ENCODE measurements at places on chromosomes 7 and 10. TPM values are rescaled to one million over a fixed set of nuclear protein-coding genes. Genes with fewer than 3 reads are reported as not detected.

GRCh38 chr7:44808914-44809393 is 12.5 kb downstream of the PPIA start:
- H3K4me3 ChIP-seq: no peak overlapping the region
- H3K27me3 ChIP-seq: no peaks in the 10 kb centered on the region
- H3K27ac ChIP-seq: no peak overlapping the region
- H3K36me3 ChIP-seq: peaks cover 7% of the 10 kb centered on the region
- DNase-seq: no peak

DNA sequence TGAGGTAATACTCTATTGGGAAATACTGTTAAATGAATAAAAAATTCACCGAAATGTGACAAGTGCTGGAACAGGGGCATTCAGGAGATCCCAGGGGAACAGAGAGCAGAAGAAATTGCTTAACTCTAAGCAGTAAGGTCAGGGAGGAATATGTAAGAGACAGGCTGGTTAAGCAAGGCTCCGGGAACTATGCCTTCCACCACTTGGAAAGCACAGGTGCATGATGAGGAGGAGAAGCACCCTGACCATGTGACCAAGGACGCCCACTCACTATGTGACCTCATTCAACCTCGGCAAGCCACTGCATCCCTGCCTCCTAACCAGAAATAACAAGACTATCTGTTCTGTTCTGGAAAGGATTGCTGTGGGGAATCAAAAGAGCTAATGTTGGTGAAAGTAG is 218.4 kb downstream of the ELMO1 start:
- peaks cover 2% of the 10 kb centered on the region for H3K4me1 ChIP-seq
- H3K27me3 ChIP-seq: no peaks in the 10 kb centered on the region
- no peak for DNase-seq
- no peaks in the 10 kb centered on the region for H3K36me3 ChIP-seq
- H3K27ac ChIP-seq: no peak overlapping the region

DNA sequence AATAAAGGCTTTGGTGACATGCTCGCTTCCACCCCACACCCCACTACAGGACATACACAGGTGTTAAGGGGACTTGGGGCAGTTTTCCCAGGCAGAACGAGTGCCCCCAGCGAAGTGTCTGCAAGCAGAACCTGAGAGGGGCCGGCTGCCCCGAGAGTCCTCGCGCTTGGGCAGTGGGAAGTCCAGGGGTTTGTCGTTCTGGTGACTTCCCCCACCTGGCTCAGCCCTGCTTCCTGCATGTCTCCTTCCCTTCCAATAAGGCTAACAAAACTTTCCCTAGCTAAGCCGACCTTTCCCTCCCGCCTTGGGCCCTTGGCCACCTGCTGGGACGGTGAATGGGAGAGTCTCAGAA is 916 bp downstream of the VWA2 start:
- DNase-seq: no peak
- H3K27ac ChIP-seq: no peak overlapping the region
- no peaks in the 10 kb centered on the region for H3K36me3 ChIP-seq
- H3K27me3 ChIP-seq: peaks cover 76% of the 10 kb centered on the region
- H3K4me3 ChIP-seq: no peak overlapping the region

Gene SLC18A3
- not detected for total RNA-seq

Gene STRIP2
- total RNA-seq: 5.2 TPM

Gene ASAH2
- 1.6 TPM for total RNA-seq

GRCh38 chr10:80705899-80706298 is 168.2 kb downstream of the SH2D4B start:
- H3K4me3 ChIP-seq: no peak overlapping the region
- DNase-seq: no peak
- H3K27ac ChIP-seq: no peak overlapping the region

DNA sequence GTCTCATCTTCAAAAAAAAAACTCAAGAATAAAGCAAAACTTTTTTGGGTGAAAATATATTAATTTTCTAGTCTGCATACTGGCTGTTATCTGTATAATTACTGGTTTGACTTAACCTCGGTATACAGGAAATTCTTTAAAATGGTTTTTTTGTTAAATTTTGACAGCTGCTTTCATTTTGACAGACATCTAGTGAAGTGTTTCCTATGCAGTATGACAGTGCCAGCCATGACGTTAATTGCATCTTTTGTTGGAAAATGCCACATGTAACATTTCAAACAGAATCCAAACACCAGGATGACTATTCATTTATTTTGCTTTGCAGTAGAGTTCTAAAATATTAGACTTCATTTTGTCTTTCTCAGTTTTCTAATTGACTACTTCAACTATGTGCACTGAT is 460.4 kb downstream of the NXPH1 start:
- DNase-seq: no peak
- no peaks in the 10 kb centered on the region for H3K4me1 ChIP-seq
- H3K36me3 ChIP-seq: no peaks in the 10 kb centered on the region
- H3K4me3 ChIP-seq: no peak overlapping the region
- H3K27me3 ChIP-seq: no peaks in the 10 kb centered on the region

DNA sequence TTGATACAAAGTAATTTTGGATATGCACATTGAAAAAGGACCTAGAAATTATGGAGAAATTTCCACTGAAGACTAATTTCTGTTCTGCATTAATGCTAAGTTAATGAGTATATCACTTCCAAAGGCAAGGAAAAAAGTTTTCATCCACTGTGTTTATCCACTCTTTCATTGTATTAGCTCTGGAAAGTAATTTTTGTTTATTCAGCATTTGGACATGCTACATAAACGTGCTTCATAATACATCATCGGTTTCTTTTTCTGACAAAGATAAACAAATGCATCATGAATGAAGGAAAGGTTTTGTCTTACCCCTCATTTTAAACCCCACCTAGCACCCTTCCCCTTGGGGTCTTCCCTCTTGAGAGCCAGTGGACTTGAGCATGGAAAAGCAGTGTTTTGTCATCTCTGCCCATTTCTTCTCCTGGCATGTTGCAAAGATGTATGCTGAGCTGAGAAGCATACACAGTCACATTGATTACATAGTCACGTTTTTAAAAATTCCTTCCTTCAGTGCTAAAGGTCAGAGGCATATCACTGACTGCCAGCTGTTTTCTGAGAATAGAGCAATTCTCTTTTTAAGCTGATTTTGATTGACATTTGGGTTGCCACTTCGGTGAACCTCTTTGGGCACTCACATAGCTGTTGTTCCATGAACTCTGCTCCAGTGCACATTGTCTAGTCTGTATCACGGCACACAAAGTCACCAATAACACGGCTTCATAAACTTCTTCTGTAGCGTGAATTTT is 65.9 kb upstream of the C7orf33 start:
- H3K27me3 ChIP-seq: no peaks in the 10 kb centered on the region
- no peak for DNase-seq
- H3K36me3 ChIP-seq: no peaks in the 10 kb centered on the region
- no peak overlapping the region for H3K4me3 ChIP-seq

Gene CRYGN
- 0.09 TPM for total RNA-seq

DNA sequence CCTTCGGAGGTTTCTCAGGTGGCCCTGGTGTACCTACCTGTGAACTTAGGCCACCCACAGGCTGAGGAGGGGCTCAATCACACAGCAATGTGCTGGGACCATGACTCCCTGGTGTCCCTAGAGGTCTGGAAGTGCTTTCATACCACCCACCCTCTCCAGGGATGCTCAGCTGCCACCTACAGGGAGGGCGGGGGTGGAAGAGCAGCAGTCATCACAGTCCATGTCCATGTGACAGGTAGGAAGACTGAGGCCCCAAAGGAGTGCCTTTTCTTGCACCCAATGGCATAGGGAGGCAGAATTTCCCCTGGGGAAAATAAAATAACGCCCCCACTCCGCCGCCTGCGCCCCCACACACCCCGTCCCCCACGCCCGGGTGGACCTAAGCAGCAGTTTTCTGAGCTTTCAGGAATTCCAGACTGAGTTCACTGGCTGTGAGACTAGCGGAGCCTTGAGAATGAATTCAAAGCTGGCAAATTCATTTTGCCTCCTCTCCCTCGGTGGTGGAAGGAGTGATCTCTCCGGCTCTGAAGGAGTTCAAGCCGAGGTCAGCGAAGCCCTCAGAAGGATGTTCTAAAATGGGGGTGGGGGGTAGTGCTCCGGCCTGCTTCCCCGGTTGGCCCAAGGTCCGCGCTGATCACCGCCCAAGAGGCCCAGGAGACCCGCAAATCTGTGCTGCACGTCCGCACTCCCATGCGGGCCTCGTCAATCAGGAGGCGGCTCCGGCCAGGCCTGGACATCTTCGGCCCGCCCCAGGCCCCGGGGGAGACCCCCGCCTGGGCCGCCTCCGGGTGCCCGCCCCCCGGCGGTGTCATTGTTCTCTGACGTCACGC is 2.1 kb upstream of the ZMIZ1 start:
- H3K4me1 ChIP-seq: peaks cover 30% of the 10 kb centered on the region
- no peaks in the 10 kb centered on the region for H3K36me3 ChIP-seq
- peak overlapping the region; percentile 60 for H3K27ac ChIP-seq

Gene TSPAN12
- total RNA-seq: 46.0 TPM

DNA sequence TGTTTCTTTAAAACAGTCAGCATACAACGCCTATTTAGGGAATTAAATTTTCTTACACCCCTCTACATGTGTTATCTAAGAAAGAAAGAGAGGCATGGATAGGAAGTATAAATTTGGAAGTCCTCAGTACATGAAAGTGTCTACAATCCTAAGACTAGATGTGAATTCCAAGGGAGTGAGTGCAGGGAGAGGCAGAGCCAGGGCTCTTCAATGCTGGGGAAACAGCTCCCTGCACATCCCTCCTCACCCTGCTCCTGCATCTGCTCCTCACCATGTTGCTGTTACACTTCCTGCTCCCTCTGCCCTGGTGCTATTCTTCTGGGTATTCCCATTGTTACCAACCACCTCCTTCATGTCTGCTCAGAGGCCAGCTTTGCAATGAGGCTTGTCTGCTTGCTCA is 229.1 kb upstream of the AKR1E2 start:
- no peak for DNase-seq
- no peak overlapping the region for H3K4me3 ChIP-seq
- no peak overlapping the region for H3K27ac ChIP-seq
- H3K27me3 ChIP-seq: no peaks in the 10 kb centered on the region

DNA sequence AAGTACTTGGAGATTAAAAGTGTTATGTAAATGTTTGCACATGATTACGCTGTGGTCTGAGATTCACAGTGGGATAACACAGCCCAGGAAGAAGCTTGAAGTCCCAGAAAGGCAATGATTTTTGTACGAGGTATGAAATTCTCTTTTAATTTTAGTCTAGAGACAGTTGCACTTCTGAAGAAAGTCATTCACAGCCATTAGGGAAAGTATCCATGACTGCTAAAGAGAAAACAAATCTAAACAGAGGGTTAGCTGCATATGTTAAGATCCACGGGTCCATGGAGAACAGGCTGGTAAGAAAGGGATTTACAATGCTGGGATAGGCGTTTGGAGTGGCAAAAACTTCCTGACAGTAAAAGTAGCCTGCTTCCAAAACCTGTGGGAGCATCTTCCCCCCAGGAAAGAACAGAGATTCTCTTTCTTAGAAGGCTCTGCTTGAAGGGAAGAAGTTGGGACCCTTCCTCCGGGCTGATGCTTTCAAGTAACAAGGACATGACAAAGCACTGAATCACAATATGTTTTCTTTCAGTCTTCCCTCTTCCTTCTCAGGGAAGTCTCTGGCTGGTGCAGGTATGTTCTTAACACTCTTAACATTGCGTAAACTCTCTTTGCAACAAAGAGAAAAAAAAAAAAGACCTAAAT is 220.8 kb upstream of the CELF2 start:
- DNase-seq: peak; percentile 76
- H3K36me3 ChIP-seq: no peaks in the 10 kb centered on the region
- peak overlapping the region; percentile 95 for H3K27ac ChIP-seq
- peaks cover 40% of the 10 kb centered on the region for H3K4me1 ChIP-seq
- no peaks in the 10 kb centered on the region for H3K27me3 ChIP-seq

- DNase-seq: no peak
- peaks cover 13% of the 10 kb centered on the region for H3K4me1 ChIP-seq
- no peaks in the 10 kb centered on the region for H3K36me3 ChIP-seq
- peaks cover 7% of the 10 kb centered on the region for H3K27me3 ChIP-seq
Observed at GRCh38 chr10:131174651-131175540, 136.6 kb downstream of the TCERG1L start.

DNA sequence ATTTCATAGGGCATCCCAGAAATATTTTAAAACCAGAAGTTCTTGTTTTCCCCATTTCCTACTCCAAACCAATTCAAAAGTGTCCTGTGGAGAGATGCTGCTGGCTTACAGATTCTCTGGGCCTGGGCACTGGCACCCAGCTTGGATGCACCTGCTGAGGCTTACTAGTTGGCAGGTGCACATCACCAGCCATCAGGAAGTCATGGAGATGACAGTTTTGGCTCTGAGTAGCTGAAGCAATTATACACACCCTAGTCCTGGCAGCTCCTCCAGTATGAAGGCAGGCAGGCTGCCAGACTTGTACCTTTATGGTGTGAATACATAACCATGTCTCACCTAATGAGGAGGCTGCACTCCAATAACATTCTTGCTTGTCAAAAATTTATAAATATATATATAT is 276.6 kb upstream of the GHITM start:
- H3K36me3 ChIP-seq: no peaks in the 10 kb centered on the region
- H3K27me3 ChIP-seq: no peaks in the 10 kb centered on the region
- no peak overlapping the region for H3K4me3 ChIP-seq
- H3K4me1 ChIP-seq: peaks cover 2% of the 10 kb centered on the region
